Left ventricle myocardium inferior (tissue), 1 donor: ENCODE measurements at places on chromosomes 2 and 18.

DNA sequence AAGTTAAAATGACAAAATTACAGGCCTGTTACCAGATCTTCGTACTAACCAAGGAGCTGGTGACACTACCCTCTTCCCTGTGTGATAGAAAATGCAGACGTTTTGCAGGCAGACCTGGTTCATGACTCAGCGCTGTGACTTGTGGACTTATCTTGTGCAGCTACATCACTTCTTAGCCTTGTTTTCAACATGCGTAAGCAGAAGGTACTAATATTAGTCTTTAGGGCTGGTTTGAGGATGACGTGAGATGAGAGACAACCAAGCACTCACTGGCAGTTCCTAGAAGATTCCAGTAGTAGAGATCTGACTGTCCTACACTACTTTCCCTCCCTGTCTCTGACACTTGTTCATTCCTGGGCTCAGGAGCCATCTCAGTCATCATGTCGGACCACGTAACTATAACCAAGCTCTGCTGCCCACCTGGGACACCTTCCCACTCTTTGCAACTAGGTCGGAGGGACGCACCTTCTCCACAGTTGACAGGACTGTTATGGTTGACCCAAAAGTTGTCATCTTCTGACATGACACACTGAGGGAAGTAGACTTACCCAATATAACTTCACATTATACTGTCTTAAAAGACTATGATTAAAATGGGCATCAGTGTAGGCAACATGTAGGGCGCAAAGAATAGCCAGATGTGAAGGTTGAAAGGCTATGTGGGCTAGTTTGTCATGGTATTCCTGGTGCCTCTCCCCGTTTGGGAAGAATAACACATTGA, 64.8 kb downstream of the TNFRSF11A start:
- no peak for DNase-seq

GRCh38 chr2:156589381-156590079, 153.4 kb downstream of the GPD2 start:
- DNase-seq, result no peak

- no peak for DNase-seq
Observed at GRCh38 chr18:74013955-74014354, 133.7 kb downstream of the FBXO15 start.

DNA sequence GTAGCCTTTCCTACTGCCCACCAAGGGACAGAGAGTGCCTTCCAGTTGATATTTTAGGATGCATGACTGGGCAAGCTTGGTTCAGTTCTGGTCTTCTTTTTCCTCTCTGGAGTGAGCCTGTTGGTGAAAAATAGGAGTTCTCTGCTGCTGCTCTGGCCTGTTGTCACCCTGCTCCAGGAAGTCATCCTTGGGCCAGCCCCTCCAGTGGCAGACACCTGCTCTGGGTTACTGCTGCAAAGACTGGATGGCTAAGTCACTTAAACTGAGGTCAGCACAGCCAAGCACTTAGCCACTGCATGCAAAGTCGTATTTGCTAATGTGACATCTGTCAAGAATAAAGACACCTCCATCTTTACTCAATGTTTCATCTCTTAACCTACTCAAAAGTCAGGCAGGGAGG, 219.6 kb upstream of the ID2 start:
- no peak for DNase-seq

DNA sequence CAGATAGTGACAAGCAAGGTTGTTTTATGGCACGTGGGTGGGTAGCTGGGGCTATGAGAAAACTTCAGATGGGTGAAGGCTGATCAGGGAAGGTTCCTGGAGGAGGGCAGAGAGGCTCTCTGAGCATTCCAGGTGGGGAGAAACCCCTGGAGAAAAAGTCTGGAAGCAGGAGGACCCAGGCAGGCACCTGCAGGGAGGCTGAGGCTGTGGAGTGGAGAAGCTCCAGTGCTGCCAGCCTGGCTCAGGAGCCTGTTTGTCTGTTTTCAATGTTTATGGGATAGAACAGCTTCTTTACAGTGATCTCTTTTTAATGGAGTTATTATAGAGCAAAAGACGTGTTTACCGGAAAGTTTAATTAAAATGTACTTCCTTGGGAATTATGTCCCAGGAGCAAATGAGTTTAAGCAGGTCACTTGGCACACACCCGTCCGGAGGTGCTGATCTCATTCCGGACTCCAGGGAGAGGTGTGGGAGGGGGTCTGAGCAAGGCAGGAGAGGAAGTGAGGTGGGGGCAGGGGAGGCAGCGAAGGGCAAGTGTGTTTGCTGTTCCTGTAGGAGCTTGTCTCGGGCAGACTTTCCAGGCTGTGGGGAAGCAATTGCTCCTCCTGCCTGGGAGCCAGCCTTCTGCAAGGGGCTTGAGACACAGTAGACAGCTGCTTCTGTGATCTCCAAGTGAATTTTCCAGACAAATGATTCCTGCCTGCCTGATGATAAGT, 239.5 kb downstream of the MYCN start:
- DNase-seq, result no peak

DNA sequence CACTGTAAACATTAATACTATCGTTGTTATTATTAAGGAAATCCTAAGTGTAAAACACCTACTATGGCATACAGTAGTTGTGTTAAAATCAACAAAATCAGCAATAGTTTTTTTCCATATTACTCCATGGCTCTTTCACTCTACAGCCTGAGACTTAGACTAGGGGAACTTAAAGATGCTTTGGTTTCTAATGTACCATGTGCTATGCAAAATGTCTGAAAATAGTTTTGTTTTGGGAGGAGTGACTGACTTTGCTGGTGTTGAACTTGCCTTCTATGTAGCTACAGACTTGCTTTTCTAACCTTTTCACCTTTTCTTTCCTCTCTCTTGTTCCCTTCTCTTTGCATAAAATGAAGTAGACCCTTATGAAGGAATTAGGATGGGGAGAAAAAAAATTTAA, 159.0 kb upstream of the CCDC195 start:
- no peak for DNase-seq

GRCh38 chr18:574149-574860, 5.9 kb upstream of the CETN1 start:
- no peak for DNase-seq

DNA sequence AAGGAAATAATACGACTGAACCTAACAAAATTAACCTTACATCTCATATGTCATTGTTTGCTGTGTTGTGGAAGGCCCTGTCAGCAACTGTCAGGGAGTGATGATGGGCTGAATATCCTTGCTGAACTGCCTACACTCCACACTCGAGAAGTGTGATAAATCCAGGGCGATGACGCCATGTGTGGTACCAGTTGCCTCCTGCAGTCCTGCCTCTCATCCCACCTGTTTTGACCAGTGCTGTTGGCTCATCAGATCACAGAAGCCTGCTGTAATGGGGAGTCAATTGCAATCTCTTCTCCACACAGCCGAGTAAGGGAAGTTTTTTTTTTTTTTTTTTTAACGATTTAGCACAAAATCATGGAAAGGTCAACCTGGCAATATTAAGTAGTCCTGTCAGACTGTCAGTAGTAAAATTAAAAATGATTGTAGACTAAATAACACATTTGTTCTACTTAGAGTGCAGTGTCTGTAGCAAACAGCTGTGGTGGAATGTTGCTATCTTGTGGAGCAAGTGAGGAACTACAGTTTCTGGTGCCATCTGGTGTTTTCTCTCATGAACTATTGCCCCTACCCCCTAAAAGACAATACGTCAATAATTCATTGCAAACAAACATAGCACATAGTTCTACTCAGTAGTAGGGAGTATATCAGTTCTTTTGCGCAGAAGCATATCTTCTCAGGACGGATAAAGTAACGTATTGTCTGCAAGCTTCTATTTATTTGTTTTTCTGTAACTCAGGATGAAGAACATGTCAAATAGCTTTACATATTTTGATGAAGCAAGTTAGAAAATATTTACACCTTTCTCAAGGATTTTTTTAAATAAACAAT, 347.6 kb downstream of the CTNNA2 start:
- no peak for DNase-seq

DNA sequence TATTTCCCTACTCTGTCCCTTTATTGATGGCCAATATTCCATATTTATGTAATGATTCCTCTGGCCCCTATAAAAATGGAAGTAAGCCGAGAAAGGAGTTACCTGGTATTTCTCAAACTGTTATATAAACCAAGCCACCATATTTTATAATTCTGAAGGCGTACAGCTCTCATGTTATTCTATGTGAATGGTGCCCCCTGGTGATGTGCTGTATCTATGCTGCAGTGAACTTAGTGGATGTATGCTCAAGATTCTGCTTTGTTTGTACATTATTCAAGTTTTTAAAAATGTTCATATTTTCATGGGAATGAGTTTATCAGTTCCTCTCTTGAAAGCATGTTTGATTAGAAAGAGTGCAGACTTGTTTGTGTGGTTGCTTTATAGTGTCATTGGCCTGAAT, 194.5 kb upstream of the LRRTM1 start:
- DNase-seq, result no peak

DNA sequence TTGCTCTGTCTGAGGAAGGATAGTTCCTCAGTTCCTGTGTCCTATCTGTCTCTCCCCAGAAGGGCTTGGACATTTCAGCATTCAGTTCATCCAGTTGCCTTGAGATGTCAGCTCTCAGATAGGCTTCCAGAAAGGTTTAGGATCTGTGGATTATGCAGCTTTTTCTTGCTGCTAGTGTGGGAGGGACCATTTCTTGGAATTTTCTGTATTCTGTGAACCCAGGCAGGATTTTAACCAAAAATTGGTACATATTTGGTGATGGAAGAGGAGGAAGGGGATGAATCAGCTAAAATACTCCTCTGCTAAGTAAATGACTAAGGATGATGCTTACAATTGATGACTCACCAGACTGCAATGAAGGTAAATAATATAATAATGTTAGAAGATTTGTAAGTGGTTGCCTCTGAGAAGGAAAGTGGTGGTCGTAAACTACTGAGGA, 58.6 kb upstream of the DOCK10 start:
- DNase-seq, result no peak

DNA sequence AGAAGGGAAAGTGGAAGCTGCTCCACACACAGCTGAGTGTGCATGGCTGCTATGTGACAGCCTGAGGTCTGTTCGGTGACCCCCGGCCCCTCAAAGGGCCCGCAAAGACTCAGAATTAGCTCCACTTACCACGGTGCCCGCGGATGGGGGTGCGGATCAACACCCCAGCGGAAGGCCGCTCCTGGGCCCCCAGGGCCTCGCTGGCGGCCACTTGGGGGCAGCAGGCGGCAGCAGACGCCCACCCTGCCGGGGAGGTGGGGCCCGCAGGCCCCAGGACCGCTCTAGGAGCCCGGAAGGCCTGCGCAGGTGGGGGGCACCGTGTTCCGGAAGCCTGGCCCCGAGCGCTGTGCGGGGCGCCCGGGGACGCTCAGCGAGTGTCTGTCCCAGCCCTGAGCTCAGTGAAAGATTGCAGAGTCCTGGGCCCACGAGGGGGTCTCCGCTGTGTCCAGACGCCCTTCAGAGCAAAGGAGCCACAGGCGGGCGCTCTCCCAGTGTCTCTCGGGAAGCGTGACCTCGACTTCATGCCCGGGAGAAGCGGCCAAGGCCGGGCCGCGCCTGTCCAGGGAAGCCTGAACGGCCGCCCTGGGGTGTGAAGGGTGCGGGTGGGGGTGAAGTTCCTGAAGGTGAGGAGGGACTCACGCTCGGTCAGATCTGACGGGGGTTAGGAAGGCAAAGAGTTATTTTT, 118.7 kb downstream of the VAPA start:
- no peak for DNase-seq

GRCh38 chr2:7567646-7568045, 650.4 kb downstream of the RNF144A start:
- DNase-seq, result no peak

DNA sequence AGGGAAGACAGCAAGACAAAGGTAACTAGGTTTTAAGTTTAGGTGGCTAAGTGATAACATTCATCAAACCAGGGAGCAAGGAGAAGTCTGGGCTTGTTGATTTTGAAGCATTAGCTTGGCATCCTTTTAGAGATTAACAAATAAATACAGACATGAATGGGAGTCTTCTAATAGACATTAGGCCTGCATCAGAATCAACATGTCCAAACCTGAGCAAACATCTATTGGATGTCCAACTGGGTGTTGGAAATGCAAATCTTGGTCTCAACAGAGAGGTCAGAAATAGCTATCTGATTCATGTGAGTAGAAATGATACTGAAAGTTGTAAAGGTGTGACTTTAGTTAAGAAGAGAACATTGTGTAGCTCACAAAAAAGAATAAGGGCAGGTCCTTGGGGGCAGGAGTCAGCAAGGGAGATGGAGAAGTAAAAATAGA, 85.5 kb upstream of the RND3 start:
- no peak for DNase-seq

- no peak for DNase-seq
Observed at GRCh38 chr2:39534095-39534711, 97.1 kb upstream of the MAP4K3 start.

DNA sequence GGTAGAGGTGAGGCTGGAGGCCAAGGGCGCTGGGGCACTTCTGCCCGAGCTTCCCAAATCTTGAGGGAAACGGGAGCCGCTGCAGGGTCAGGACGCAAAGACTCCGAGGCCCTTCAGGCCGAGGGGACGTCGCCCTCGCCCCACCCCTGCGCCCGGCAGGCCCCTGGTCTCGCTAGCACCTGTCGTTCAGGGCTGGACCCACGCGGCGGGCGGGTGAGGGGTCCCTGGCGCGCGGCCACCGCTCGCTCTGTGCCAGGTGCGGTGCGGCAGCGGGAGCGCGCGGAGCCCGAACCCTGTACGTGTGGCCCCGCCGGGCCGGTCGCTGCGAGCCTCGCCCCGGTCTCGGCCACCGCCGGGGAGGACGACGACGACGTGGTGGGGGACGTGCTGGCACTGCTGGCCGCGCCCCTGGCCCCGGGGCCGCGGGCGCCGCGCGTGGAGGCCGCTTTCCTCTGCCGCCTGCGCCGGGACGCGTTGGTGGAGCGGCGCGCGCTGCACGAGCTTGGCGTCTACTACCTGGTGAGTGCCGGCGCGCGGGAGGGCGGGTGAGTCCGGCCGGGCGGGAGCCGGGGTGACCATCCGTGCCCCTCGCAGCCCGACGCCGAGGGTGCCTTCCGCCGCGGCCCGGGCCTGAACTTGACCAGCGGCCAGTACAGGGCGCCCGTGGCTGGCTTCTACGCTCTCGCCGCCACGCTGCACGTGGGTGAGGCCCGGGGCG, 4.9 kb downstream of the ERFE start:
- DNase-seq, result peak; percentile 13

GRCh38 chr2:105575499-105576025, 169.2 kb upstream of the NCK2 start:
- DNase-seq, result no peak

DNA sequence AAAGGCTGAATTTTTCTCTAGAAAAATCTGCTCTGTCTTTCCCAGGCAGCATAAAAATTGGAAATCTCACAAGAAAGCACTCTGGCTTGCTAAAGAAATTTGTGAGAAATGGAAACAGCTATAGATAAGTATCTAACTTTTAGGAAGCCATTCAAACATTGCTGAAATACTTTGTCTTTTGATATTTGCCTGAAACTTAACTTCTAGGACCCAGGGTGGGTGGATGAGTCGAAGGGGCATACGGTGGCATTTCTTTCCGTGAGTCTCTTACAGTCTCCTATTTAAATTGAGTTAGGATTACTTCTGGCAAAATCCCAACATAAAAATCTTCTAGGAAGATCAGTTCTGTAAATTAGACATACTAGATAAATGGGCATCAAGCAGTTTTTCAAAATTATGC, 532 bp upstream of the COL3A1 start:
- no peak for DNase-seq

- no peak for DNase-seq
Observed at GRCh38 chr2:154992826-154993225, 294.3 kb downstream of the KCNJ3 start.
